T-helper 2 cell treated with Interferon-gamma antibody and Interleukin-4, amounts not matched to agents 5 μg/mL and 100 μg/mL, for 36 hours (primary cell): ENCODE measurements at places on chromosomes 12 and 14.
A peak's percentile ranks its signal among the peaks of the same experiment; 100 is the strongest.

DNA sequence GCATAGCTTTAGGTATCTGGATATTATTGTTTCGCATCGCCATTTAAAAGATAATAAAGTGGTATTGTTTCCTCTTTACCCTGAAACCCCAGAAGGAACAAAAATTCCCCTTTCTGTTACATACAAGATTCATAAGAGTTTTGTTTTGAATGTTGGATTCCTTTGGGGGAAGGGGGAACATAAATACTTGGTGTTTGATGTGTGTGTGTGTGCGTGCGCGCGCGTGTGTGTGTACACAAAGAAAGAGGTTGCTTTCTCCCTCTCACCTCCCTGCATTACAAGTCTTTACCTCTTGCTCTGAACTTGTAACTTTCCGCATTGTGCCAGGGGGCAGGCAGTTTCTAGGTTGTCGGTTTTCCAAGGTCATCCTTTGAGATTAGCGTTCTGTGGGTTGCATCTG is 76.4 kb downstream of the GPATCH2L start:
- DNase-seq, result no peak

- no peak for DNase-seq
These were observed 89.8 kb downstream of the RERG start for GRCh38 chr12:15131431-15131830.

- no peak for DNase-seq
These were observed 9.2 kb upstream of the PLEKHD1 start for GRCh38 chr14:69475194-69475818.

GRCh38 chr12:12559719-12560296 is 2.9 kb downstream of the DUSP16 start:
- no peak for DNase-seq

GRCh38 chr14:88481794-88482193 is 73.0 kb downstream of the PTPN21 start:
- DNase-seq, result no peak

GRCh38 chr12:54437697-54438096 is 18.6 kb upstream of the ITGA5 start:
- no peak for DNase-seq

DNA sequence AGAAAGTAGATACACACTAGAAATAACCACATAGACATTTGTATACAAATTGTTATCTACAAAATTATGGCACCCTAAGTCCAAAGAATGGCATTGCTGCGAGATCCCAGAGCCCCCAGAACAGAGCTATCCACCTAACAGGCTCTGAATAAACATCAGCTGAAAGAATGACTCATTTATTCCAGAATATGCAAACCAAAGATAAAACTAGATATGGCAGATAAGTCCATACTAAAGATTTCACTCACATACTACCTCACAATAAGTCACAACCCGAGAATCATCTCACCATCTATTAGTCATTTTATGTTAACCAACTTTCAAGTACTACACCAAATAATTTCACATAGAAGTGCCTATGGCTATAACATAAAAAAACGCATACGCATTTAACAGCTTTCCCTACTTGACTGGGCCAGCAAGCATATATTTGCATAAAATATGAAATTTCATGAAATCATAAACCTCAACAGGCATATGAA is 5.6 kb downstream of the CNIH1 start:
- peak; percentile 31 for DNase-seq

GRCh38 chr14:62006116-62006731 is 244.0 kb downstream of the SNAPC1 start:
- no peak for DNase-seq

- no peak for DNase-seq
These were observed 13.5 kb downstream of the SINHCAF start for GRCh38 chr12:31312431-31312830.

DNA sequence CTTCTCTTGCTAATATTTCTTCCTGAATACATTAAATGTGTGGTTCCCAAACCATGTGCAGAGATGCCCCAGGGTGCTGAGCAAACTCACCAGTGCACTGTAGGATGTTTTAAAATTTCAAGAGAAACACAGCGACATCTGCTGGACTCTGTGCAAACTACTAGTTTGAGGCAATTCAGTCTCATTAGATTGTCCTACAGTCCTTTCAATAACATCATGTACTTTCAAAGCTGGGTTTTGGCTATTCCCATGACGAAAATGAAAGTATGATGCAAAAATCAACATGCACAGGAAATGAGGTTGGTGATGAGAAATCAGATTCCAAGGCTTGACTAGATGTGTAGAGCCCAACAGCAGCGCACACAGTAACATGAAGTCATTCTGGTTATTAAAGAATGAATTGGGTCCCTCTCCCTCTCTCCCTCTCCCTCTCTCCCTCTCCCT is 66.3 kb downstream of the CLIP1 start:
- peak; percentile 45 for DNase-seq

DNA sequence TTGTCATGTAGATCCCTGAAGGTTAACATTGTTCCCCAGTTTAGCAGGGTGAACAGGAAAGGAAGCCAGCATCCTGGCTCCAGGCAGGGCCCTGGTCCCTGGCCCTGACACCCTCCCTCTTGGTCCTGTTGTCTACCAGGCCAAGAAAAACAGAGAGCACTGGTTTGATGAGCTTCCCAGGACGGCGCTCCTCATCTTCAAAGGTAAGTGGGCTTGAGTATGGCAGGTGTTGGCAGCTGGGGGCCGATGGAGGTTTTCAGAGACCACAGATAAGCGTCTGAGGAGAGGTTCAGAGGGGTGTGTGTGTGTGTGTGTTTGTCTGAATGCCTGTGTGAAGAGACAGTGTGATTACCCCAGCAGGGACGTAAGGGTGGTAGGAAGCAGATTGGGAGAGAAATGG is 56.3 kb downstream of the SLC8B1 start:
- no peak for DNase-seq

GRCh38 chr12:84805474-84805858 is 107.1 kb downstream of the SLC6A15 start:
- no peak for DNase-seq

DNA sequence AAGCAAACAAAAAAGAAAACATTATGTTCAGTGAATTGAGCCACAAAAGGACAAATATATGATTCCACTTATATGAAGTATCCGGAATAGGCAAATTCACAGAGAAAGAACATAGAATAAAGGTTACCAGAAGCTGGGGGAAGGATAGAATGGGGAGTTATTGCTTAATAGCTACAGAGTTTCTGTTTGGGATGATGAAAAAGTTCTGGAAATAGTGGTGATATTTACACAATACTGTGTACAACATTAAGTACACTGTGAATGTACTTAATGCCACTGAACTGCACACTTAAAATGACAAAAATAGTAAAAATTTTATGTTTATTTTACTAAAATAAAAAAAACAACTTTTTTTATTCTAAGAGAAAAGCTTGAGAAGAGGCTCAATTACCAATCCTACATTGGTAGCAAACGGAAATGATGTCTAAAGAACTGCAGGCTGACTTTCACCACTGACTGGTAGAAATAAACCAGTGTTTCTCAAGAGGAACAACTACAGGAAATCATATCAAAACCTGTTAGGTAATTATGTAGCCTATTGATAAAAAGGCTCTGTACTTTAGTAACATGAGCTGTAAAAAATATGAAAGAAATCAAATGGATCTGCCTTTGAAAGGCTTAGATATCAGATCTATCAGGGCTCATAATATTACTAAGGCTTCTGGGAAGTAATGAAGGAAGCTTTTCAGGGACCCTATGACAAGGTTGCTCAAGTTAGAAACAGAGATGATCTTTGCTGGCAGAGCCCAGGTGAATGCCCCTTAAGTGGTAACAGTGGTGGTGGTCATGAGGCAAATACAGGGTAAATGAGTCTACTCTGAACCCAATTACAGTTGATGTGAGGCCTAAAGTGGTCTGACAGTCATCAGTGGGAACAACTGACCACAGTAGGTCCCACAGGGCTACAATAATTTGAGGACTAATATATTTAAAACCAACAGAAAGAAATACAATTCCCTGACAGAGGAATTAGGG is 41.3 kb downstream of the BAZ1A start:
- no peak for DNase-seq

DNA sequence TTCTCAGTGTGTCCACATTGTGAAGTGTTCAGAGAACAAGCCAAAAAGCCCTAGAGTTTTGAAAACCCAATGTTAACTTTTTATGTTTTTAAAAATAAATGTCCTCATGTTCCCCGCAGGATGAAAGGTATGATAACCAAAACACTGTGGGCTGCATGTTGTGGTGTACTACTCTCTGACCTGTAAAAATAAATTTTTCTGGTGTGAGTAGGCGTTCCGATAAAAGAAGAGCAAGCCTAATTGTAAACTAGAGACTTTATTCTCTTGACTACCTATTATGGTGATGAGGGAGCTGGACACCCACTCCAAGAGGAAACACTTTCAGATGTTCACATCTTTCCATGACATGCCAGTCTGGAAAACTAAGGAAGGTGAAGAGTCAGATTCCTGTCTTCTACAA is 18.2 kb downstream of the PTGER2 start:
- no peak for DNase-seq

DNA sequence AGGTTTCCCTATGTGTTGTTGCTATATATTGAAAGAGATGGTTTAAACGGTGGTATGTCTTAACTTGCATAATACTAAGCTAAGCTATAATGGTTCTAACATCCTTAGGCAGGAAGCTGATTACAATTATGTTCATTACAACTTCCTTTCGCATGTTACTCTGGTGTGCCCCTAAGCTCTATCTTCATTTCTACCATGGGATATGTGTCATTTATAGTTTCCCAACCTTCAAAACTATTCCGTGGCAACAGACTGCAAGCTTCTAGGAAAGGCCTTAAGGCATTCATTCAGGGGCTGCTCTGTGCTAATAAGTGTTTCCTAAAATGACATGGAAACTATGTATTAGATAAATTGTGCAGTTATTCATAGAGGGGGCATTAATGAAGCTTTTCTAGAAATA is 294.6 kb downstream of the GXYLT1 start:
- DNase-seq, result no peak

DNA sequence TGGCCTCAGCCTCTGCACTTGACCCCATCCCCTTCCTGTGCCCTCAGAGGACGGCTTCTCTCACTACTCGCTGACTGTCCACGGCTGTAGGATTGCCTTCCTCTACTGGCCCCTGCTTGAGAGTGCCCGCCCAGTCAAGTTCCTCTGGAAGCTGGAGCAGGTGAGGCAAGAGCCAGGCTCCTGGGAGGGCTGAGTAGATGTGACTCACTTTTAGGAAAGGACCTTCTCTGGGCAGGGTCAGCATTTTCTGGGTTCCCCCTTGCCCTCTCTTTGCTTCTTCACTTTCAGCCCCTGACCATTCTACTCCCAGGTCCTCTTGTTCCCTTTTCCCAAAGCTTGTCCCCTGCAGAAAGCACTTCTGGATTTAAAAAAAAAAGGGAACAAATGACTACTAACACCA is 7.7 kb downstream of the CLSTN3 start:
- DNase-seq, result no peak

DNA sequence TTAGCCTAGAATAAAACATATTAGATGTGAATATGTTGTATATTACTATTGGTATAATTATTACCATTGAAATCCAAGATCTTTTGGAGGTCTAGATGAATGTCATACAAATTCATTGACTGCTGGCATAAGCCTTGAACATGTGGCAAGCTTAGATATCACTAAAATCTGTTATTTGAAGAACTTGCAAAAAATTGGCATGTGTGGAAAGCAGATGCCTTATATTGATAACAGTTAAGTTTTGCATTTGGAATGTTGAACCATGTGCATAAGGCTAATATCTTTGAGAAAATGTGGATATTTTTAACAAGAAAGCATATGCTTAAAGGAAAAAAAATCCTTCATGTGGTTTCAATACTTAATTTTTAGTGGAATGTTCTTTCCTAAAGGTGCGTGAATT is 203.6 kb upstream of the PRICKLE1 start:
- DNase-seq, result no peak

DNA sequence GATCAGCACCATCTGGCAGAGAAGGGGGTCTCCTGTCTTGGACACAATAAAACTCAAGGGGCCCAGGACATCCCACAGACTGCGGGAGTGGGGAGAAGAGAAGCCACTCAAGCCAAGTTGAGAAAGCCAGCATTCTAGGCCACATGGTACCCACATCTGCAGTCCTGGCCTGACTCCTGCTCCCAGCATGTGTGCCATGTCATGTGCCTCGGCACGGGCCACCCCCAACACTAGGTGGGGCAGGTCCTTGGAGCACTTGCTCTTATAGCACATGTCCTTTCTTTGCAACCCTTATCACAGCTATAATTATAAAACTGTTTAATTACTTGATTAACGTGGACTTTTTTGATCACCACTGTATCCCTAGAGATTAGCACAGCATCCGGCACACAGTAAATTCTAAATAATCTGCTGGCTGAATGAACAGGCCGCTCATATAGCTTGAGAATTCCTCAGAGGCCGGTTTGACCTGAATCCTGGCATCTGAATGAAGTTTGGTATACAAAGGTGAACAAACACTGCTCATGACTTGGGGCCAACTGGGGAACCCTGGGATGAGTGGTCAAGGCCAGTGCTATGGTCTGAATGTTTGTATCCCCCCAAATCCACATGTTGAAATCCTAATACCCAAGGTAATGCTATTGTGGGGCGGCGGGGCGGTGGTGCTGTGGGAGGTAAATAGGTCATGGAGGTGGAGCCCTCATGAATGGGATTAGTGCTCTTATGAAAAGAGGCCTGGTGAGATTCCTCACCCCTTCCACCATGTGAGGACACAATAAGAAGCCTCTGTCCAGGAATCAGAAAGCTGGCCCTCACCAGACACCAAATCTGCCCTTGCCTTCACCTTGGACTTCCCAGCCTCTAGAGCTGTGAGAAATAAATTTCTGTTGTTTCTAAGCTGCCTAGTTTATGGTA is 6.6 kb downstream of the NCKAP5L start:
- DNase-seq, result no peak

- no peak for DNase-seq
These were observed 101.5 kb downstream of the KICS2 start for GRCh38 chr12:64120568-64120967.

DNA sequence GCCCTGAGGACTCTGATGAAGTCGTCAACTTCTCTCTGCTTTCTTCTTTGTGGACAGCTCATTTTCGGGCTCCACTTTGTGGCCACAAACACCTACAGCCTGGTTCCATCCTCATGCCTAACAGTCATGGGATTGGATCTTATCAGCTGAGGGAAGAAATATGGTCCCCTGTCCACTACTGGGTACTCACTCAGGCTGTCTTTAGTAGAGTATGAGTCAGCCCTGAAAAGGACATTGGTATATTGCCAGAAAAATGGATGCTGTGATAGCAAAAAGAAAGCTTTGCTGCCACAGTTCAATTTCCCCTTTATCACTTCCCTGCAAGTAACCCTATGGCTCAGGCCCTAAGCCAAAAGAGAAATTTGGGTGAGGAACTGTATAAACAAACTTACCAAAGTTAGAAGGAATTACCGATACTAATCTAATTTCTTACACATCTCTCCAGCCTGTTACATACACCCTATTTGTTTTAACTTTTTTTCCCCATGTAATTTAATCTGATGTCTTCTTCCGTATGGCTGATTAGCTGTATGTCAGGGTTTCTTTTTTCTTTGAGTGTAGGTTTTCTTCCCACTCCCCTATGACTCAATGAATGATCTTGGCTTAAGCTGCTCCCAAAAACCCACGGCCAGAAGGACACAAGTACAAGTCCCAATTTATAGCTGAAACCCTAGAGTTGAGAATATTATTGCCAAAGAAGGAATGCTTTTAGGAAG is 29.1 kb downstream of the MTHFD1 start:
- no peak for DNase-seq
